Naive B cell (primary cell): ENCODE measurements at places on chromosomes 2 and 18.

DNA sequence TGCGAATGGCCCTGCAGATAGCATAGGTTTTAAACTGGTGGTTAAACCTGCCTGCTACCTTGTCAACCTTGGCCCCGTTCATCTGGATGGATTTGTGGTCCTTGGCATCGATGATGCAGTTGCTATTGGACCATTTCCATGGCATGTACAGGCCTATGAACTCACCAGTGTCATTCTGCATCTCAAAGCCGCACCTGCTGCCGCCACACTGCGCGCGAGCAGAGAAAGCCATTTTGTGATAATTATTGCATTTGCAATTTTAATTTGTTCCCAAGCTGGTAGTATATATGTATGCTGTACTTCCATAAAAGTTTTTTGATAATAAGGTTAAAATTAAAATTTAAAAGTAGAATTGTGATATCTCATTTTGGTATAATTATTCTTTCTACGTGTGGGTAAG lies 94.8 kb upstream of the UXS1 start:
- no peak for DNase-seq

DNA sequence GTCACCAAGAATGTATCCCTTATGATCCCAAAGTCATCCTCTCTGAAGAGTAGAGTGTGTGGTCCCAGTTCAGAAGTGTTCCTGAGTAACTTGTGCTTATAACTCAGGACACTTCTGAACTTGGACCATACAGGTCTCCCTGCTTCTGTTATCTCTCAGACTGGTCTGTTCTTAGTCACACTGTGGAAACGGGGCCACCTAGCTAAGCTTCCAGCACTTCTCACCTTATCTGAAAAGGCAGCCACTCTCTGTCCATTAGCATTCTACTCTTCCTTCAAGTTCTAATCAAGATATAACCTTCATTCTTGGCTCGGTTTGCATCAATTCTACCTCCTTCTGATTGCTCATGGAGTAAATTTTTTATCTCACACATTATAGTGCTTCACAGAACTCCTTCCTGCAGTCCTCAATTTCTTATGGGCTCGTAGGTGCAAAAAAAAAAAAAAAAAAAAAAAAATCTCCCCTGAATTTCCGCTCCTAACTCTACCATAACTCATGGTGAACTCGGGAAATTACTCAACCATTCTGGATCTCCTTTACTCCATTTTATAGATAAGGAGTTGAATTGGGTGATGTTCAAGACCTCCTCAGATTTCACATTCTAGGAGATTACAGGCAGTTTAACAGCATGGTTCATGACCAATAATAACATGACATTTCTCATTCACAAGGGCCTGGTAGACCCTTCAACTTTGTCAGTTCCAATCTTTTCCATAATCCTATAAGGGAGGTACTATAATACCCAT lies 108.4 kb downstream of the TACR1 start:
- no peak for DNase-seq

DNA sequence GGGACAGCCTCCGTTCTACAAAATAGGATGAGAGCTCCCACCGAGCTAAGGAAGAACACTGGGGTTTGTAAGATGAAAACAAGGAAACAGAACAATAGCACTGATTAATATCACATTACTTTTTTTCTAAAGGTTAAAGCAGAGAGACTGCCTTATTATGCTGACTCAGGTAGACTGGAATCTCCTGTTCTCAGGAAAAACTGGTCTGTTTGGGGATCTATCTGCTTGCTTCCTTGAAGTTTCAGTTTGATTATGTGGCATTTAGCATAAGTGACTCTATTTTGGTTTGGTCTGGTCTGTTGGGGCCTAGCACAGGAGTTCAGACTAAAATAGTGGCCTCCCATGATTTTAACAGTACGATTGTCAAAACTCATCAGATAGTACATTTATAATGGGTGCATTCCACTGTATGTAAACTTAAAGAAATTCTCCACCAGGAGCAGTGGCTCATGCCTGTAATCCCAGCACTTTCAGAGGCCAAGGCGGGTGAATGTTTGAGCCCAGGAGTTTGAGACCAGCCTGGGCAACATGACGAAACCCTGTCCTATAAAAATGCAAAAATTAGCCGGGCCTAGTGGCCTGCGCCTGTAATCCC lies 64.1 kb upstream of the NDUFV2 start:
- DNase-seq: no peak

DNA sequence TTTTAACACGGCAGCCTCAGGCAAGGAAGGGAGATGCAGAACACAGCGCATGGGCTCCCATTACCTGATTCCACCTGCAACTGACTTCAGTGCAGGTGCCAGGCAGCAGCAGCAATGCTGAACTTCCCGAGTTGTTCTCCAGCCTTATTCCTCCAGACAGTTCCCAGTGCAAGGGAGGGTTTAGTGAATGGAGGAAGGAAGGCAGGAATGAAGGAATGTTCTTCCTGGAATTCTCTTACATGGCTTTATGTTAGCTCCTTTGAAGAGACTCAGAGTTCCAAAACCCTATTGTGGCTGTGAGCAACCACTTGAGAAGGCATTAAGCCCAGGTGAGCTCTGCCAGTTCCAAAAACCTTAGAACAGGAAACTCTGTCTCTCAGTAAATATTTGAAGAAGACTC lies 45.5 kb downstream of the SERPINB7 start:
- DNase-seq: no peak

DNA sequence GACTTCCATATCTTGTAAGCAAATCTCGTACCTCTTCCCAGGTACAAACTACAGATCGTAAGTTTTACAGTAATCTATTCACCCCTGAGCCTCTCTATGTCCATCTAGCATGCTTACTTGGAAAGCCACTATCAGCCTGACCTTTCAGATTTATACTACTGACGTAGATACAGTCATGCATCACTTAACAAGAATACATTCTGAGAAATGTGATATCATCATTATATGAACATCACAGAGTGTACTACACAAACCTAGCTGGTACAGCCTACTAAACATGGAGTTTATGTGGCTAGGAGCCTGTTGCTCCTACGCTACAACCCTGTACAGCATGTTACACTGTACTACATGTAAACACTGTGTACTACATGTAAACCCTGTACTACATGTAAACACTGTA lies 293.2 kb upstream of the ZNF804A start:
- no peak for DNase-seq

DNA sequence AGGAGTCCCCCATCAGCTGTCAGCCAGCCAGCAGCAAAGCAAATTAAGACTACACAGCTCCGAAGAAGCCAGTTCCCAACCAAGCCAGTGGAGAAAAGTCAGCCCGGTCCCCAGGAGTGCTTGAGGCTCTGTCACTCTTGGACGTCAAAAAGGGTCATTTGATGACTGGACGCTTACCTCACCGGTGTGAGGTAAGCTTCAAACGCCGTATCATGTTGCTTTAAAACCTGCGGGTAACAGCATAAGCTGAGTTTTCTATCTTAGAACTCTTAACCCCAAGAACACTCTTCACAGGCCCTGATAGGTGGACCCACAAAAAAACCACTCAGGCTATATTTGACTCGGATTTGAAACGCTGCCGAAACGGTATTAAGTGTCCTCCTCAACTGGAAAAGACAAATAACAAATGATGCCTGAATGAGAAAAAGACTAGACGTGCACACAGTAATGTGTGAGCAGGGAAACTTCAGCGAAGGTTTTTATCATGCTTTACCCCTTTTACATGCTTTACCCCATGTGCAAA lies 682 bp upstream of the LNPK start:
- DNase-seq: peak; percentile 1

DNA sequence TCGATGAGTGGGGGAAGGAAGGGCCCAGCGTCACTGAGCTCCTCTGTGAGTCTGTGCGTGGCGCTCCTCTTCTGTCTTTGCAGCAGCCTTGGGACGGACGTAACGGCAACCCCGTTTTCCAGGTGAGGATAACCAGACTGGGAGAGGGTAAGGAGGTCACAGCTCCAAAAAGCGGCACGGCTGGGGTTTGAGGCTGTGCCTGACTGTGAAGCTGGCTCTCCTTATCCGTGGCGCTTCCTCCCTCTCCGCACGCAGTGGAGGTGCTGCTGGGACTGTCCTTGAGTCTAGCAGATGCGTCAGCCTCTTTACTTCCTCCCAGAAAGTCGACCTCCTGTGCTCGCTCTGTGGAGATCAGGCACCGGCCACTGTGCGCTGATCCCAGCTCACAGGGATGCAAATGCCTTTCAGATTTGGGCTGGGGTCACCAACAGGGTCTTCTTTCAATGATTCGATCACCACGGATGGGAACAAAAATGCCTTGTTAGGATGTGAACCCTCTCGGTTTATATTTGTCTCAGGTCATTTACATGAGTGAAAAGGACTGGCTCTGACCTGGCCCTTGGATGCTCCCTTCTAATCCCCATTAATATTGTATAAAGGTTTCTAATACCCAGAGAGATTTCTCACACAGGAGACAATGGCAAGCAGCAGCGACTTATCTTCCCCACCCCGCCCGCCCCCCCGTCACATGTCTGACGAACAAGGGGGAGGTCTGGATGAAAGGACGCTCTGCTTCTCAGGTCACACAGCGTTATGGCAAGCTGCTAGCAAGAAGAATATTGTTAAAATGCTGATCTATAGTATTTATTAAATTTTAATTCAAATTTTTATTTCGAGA lies 30.1 kb upstream of the E2F6 start:
- DNase-seq: no peak

DNA sequence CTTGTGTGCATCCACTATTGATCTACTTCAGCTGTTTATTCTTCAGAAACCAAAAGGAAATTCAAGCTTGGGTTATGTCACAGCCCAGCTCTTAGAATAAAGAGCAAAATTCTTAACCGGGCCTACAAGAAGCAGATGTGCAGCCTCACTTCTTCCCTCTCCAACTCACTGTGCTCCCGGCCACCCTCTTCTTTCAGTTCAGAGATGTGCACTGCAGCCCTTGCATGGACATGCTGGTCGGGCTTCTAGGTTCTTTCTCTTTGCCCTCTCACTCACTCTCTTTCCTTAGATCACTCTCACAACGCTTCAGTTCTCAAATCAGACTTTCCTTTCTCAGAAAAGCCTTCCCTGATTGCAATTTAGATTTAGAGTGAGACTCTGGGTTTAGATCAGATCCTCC lies 104.1 kb downstream of the CHN1 start:
- DNase-seq: no peak

DNA sequence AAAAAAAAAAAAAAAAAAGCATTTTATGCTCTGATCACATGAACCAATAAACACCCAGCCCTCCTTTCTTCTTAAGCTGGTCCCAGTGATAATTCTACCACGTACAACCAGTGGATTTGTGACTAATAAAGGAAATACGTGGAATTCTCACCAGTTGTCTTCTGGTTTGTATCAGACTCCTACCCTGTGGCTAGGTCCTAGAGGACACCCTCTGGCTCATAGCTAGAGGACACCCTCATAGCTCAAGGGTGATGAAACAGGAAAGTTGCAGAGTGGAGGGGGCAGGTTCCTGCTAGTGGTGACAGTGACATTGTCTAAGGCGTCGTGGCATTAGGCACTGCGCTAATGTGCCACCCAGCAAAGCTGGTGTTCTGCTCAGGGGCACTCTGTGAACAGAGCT lies 167.8 kb downstream of the BCL11A start:
- no peak for DNase-seq

GRCh38 chr2:186059096-186059495 lies 320.5 kb downstream of the FSIP2 start:
- no peak for DNase-seq

DNA sequence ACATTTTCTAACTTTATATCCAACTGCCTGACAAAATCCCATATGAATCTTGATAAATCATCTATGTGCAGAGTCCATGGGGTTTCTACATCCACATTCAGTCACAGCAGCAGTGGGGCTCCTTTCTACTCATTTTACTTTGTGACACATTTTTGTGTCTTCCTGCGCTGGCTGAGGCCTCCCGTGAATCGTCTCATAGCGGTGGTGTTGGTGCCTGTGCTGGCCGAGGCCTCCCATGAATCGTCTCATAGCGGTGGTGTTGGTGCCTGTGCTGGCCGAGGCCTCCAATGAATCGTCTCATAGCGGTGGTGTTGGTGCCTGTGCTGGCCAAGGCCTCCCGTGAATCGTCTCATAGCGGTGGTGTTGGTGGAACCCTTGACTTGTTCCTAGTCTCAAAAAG lies 17.0 kb downstream of the SNED1 start:
- no peak for DNase-seq

DNA sequence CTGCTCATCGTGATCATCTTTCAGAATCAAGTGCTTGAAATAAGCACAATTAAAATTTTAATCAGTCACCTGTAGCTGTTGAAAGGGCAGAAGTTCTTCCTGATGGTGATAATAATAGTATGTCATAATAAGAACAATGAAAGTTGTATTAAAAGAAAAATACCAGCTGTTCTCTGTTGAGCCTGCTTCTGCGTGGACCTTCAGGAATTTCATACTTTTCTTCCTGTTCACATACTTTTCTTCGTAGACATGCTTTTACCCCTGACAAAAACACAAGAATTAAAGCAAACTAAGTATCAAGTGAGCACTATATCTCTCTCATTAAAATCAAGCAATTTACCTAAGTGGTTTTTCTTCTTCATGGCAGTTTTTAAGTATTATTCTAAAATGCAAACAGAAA lies 79.2 kb downstream of the BARD1 start:
- DNase-seq: no peak

DNA sequence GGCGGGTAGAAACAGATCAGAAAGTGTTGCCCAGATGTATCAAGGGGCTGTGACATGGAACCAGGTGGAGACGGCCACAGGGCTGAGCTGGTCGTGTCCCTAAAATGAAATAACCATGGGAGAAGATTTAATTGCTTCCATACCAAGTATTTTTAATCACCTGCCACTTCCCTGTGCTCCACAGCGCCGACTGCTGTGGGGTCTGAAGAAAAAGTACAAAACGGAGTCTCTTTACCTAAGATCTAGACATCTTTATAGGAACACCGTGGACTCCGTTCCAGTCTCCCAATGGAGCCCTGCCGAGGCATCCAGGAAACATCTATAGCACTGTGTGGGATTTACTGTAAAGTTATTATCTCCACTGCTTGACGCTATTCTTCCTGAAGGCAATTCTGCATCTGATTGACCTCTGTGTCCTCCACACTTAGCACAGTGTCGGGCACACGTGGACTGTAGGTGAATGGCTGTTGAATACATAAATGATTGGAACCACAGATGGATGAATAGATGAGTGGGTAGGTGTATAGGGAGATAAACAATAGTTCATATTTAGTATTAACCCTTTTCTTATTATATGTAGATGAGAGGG lies 21.6 kb upstream of the GYPC start:
- DNase-seq: no peak

- no peak for DNase-seq
These were observed 488.7 kb upstream of the ACVR2A start for GRCh38 chr2:147356157-147356556.

- DNase-seq: no peak
These were observed 20.1 kb downstream of the SFT2D3 start for GRCh38 chr2:127721311-127721977.

DNA sequence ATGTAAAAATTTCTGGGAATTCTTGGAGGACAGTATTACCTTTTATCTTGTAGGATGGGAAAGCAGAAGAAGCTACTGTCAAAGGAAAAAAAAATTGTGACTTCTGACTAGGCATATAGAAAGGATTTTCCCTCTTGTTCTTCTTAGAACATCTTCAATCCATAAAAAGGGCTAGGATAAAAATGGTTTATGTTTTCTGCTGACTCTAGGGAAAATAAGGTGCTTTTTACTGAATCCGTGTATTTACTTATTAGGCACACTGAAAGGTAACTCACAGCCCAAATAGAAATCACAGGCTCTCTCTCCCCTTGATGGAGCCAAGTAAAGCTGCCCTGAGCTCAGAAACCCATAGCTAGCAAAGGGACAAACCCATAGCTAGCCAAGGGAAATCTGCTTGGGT lies 74.6 kb downstream of the EPAS1 start:
- DNase-seq: no peak
